Retina (tissue), 1 donor: ENCODE measurements at places on chromosomes 7 and 10.

GRCh38 chr10:111384556-111384955, 307.7 kb downstream of the ADRA2A start:
- no peak for DNase-seq

DNA sequence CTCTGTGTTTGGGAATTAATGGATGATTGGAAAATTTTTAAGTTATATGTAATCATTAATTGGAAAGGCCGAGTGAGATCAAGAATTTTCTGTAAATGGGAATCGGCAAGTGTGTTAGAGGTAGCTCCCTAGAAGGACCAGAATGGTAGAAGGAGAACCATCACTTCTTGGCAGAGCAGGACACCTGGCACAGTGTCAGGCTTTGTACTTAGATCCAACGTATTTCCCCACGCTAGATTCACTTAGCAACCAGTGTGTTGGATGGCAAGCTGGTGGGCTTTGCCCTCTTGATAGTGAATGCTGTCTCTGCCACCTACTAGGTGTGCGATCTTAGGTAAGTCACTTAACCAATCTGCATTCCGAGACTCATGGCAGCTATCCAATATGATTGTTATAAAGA, 107.8 kb upstream of the ZNF438 start:
- no peak for DNase-seq

GRCh38 chr10:11330383-11331045, 280.9 kb downstream of the USP6NL start:
- no peak for DNase-seq

DNA sequence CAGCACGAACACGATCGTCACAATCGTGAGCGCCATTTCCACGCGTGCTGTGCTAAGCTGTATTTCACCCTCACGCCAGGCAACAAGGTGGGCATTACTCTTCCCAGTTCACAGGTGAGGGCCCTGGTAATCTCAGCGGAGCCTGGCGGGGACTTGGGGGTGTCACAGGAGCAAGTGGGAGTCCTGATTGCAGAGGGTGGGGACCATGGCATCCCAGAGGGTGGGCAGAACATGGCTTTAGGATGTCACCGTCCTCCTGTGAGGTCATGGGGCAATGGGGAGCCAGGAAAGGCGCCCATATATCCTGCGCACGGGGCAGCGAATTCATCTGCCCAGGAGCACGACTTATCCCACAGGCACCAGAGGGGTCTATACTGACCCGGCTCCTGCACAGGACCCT, 489.8 kb downstream of the DNAJB6 start:
- DNase-seq = no peak

- no peak for DNase-seq
These were observed 101.2 kb downstream of the RPS24 start for GRCh38 chr10:78134773-78135306.

- peak; percentile 57 for DNase-seq
These were observed 4.0 kb upstream of the CFAP58 start for GRCh38 chr10:104349623-104350126.

- no peak for DNase-seq
These were observed 150.1 kb downstream of the PLPP4 start for GRCh38 chr10:120607016-120607709.

GRCh38 chr10:49830846-49831245, 68.7 kb upstream of the OGDHL start:
- no peak for DNase-seq

DNA sequence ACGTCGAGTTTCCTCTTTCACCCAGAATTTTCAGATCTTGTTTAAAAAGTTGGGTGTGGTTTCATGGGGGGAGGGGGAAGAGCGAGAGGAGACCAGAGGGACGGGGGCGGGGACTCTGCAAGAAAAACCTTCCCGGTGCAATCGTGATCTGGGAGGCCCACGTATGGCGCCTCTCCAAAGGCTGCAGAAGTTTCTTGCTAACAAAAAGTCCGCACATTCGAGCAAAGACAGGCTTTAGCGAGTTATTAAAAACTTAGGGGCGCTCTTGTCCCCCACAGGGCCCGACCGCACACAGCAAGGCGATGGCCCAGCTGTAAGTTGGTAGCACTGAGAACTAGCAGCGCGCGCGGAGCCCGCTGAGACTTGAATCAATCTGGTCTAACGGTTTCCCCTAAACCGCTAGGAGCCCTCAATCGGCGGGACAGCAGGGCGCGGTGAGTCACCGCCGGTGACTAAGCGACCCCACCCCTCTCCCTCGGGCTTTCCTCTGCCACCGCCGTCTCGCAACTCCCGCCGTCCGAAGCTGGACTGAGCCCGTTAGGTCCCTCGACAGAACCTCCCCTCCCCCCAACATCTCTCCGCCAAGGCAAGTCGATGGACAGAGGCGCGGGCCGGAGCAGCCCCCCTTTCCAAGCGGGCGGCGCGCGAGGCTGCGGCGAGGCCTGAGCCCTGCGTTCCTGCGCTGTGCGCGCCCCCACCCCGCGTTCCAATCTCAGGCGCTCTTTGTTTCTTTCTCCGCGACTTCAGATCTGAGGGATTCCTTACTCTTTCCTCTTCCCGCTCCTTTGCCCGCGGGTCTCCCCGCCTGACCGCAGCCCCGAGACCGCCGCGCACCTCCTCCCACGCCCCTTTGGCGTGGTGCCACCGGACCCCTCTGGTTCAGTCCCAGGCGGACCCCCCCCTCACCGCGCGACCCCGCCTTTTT, at the start of gene VIM:
Gene VIM (plus strand): TSS at position 151 of the 925 bp plus-strand sequence. CDS start 1,182 bp downstream, outside the sequence.
- DNase-seq = peak; percentile 95

- DNase-seq = no peak
These were observed 71.2 kb downstream of the SVIL start for GRCh38 chr10:29563420-29564035.

- DNase-seq = no peak
These were observed 138.8 kb downstream of the DKK1 start for GRCh38 chr10:52452600-52453493.

DNA sequence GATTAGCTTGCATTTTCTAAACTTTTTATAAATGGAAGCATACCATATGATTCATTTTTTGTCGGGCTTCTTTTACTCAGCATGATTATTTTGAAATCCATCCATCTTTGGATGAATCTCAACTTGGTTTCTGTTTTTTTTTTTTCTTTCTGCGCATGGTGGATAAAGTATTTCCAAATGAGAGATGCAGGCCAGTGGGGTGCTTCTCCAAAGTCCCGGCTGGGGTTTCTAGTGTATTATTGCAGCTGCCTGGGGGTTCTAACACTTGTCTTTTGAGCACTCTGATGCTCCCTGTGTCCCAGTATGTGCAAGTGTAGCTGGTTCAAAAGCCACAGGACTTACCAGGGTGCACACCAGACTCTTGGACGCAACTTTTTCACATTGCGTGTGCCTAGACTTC, 70.9 kb upstream of the LOXL4 start:
- no peak for DNase-seq

- no peak for DNase-seq
These were observed 123.0 kb upstream of the JCAD start for GRCh38 chr10:30182191-30183054.

DNA sequence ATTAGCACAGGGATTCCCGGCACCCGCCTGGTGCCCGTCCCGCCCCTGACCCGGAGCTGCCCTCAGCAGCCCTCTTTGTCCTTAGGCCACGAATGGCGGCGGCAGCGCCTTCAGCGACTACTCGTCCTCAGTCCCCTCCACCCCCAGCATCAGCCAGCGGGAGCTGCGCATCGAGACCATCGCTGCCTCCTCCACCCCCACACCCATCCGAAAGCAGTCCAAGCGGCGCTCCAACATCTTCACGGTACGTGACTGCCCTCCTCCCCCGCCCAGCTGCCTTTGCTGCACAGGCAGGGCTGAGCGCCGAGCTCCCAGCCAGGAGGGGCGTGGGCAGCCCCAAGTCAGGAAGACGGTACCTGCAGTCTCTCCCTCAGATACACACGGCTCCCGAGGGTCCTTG, 33.6 kb downstream of the AGAP3 start:
- no peak for DNase-seq

- no peak for DNase-seq
These were observed 167.8 kb downstream of the PLXDC2 start for GRCh38 chr10:19983880-19984565.

GRCh38 chr10:4034907-4035598, 250.0 kb upstream of the KLF6 start:
- DNase-seq = no peak

GRCh38 chr7:155947051-155947450, 134.8 kb upstream of the SHH start:
- DNase-seq = no peak
